ENCODE measurements at places on chromosomes 3 and 15.

DNA sequence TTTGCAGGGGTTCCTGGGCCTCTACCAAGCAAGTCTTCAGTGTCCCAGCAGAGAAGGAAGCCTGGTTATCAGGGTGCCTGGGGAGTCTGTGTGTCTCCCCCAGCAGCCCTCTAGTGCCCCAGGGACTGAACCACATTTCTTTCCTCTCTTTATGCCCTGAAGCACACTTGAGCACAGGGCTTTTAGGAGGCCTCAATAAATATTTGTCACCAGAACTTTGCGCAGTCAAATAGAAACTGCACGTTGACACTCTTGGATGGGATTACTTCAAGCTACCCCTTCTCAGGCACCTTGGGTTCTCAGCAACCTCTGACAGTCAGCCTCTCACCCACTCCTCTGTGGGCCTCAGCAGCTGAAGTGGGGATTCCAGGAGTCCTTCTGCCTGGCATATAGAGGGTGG lies 226.6 kb upstream of the HES1 start:
- no peak for DNase-seq

DNA sequence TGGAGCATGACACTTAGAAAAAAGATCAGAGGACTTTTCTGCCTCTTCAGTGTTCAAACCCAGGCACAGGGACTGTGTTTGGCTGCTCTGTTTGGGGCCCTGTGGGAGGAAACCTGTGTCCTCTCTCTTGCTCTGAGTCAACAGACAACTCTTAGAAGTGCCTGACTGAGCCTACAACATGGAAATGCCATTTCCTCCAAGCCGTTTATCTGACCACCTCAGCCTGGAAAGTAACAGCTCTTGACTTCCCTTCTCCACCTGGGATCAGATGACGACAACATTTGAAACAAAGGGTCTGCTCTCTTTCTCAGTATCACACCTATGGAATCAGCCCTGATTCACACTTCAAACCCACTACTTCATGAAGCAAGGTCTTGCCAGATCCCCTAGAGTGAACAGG lies 91.3 kb upstream of the CTDSPL start:
- DNase-seq = no peak

DNA sequence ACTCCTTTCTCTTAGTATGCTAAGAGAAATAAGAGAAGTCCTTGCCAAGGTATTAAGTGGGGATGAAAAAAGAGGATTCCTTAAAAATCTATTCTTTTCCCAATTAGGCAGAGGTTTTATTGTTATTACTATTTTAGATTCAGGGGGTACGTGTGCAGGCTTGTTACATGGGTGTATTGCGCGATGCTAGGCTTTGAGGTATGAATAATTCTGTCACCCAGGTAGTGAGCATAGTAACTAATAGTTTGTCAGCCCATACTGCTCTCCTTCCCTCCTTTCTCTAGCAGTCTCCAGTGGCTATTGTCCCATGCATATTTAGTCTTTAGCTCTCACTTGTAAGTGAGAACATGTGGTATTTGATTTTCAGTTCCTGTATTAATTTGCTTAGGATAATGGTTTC lies 83.9 kb downstream of the LEKR1 start:
- DNase-seq = no peak

GRCh38 chr3:119681279-119681678 lies 4.1 kb upstream of the COX17 start:
- peak; percentile 31 for DNase-seq

DNA sequence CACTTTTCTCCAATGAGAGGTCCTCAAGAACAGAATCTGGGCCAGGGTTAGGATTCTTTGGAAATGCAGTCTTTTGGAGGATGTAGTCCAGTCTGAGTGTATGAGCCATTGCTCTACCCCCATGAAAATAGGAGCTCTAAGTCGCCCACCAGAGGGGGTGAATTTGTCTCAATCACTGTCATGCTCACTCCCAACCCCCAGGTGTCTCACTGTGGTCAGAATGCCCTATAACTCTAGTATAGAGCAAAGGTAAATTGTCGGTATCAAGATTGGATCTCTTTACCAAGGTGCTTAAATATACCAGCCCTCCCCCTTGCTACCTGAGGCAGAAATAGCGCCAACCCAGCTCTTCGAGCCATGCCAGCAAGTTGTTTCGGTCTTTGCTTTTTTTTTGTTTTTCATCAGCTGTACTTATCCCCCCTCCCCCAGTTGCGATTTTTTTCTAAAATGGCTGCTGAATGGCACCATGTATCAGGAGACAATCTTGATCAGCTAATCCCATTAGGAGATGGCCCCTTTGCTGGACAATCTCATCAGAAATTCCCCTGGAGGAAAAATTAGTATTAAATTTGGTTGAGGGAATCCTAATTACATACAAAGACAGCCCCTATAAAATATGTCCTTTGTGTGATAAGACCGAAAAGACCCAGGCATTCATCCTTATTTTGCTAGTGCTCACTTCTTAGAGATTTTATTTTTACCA lies 130.7 kb downstream of the EBLN2 start:
- no peak for DNase-seq

GRCh38 chr3:162338514-162338913 lies 841.9 kb downstream of the OTOL1 start:
- DNase-seq = no peak

- DNase-seq = no peak
Measured at GRCh38 chr15:91946581-91947292, 93.2 kb downstream of the SLCO3A1 start.

All from CD4-positive, alpha-beta T cell treated with Interleukin-12 subunit alpha and Interleukin-12 subunit beta, for 1 hour (primary cell).